Activated CD4-positive, alpha-beta memory T cell treated with anti-CD3 and anti-CD28 coated beads for 36 hours (primary cell): ENCODE measurements at places on chromosomes 16 and 17. TPM values are rescaled to one million over a fixed set of nuclear protein-coding genes. Genes with fewer than 3 reads are reported as not detected.

LGALS9B gene
- not detected for total RNA-seq

ACSM3 gene
- total RNA-seq = 13.8 TPM

GRCh38 chr16:73204359-73205152, 156.6 kb upstream of the ZFHX3 start:
- no peak for DNase-seq

DNA sequence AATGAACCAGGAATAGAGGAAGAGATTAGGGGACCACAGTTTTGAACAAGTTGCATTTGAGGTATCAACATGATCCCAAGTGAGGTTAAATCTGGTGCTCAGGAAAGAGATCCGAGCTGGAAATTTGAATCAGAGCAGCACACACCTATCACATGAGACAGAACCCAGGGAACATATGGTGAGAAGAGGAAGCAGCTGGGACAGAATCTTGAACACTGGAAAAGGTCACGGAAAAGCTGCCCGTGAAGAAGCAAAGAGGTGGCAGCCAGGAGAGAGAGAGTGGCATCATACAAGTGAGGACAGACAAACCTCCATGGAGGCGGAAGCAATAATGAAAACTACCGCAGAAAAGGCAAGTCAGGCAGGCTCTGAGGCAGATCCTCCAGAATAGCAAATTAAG, 36.1 kb downstream of the USP31 start:
- no peak for DNase-seq
